ENCODE measurements at places on chromosomes 7 and 10.

DNA sequence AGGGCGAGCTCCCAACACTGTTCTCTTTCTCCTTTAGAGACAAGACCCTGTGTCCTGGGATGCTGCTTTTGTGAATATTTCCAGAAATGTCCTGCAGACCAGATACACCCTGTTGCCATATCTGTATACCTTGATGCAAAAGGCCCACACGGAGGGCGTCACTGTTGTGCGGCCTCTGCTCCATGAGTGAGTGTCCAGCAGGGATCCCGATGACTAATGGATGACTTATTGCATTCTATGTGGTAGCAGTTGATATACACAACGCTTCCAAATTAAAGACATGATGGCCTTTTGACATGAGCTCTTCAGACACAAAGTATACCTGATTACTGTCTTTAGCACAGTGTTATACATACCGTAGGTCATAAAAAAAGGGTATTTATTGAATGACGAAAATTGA is 45.0 kb upstream of the MGAM2 start:
- no peak for DNase-seq

DNA sequence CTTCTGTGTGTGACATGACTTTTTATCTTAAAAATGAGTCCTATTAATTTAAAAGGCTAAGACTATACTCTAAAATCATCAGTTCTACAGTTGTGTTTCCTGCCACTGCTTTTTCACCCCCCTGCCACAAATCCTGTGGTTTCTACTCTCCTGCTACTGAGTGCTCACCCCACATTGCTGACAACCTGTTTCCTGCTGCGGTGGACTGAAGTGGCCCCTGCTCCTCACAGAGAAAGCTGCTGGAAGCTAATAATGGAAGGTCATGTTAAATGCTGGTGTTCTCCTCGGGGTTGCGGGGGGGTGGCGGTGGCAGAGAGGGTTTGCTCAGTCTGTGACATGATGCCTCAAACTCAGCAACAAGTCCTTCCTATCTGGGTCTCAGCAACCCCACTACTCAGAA is 113.2 kb upstream of the INHBA start:
- no peak for DNase-seq

DNA sequence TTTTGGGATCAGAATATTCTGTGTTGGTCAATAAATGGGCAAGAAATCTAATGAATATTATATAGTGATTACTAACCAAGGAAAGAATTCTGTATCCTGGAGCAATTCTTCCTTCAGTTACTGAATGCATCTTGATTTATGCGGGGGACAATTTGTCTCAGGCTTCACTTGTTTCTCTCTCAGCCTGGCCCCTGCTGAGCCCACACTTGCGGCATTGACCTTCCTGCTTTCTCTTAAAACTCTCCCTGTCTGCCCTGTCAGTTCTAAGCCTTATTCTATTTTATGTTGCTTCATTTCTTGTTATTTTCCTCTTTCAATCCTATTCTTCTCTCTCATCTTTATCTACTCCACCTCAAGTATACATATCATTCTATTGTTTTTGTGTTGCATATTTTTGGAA is 122.1 kb upstream of the TPK1 start:
- no peak for DNase-seq

DNA sequence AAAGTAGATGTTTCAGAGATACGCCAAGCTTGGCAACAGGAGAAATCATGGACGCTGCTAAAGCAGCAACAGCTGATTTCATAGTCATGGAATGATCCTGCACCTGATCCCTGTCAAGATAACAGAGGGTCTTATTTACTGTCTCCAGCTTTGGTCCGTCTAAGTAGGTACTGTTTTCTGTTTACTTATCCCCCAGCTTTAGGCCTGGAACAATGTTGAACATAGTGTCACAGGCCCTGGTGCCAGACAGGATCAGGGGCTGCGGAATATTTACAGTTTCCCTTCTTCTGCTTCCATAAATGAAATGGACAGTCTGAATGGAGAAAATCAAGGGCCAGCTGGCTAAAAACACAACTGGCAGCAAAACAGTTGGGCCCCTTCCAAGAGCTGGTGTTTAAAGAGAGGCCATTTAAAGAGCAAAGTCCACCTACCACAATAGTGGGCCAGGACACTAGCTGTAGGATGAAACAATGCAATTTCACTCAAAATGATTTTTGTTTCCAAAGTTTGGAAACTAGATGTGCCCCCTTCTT is 2.9 kb downstream of the GPR37 start:
- DNase-seq, result no peak

- no peak for DNase-seq
These were observed 39.9 kb upstream of the DDC start for GRCh38 chr7:50605059-50605458.

DNA sequence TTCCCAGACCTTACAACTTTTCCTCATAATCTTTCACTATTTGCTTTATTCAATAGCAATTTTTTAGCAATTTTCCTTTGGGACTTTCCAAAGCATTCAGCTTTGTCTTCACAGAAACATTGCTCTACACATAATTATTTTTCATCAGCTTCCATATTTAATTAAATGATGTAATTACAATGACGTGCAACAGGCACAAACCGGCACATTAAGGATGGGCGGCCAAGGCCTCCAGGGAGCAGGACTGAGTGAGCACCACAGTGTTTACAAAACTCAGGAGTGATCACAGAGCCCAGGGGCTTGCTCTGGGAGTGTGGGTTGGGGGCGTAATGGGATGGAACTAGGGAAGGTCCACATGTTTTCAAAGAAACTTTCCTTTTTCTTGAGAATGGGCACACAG is 69.8 kb downstream of the MAD1L1 start:
- no peak for DNase-seq
